Amygdala (tissue), 56 donors: ENCODE measurements at places on chromosomes 7 and 10.

GRCh38 chr7:151524331-151524730, 4.6 kb upstream of the RHEB start:
- no peak for DNase-seq

DNA sequence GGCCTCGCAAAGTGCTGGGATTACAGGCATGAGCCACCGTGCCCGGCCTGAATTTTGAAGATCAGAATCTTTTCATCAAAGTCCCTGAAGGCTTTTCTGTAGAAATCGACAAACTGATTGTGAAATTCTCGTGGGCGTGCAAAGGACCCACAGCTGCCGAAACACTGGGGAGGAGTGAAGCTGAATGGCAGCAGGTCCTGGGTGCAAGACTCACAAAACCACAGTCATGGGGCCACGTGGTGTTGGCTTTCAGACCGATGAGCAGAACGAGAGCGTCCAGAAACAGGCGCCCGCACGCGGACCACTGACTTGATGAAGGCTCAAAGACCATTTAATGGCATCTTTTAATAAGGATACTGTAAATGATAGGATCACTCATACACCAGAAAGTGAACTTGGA, 24.7 kb upstream of the PRKAR1B start:
- no peak for DNase-seq

DNA sequence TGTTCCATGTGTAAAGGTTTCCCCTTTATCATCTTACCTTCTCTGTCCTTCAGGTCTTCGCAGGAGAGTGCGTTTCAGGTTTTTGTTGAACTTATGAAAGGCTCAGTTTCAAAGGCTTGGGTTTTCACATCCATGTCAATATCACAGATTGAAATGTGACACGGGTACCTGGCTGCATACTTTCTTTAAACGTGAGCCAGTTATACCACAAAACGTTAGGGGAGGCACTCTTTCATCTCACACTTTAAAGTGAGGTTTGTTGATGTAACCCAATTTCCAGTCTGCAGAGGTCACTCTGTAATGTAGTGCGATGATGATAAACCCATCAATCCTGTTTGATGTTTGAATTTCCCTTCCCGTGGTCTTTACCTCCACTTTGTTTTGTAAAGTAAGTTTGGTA, 506.9 kb downstream of the SUGCT start:
- no peak for DNase-seq

- no peak for DNase-seq
These were observed 29.2 kb downstream of the ELMO1 start for GRCh38 chr7:37419496-37419895.

GRCh38 chr7:36636126-36636525, 88.2 kb downstream of the AOAH start:
- DNase-seq = no peak

DNA sequence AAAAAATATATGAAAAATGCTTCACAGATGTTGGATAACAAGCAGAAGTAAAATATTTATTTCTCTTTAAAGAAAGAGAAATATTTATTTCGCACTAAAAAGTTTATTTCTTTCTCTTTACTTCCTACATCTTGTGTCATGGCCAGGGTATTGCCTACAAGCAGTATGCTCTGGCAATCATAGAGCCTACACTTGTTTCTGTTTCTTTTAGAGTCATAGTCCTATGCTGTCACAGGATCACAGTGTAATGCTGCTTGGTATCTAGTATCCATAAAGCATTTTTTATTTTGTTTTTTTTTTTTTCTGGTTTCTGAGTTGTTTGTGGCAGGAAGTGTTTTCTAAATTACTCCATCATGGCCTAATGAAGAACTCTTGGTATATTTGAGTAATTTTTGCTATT, 116.0 kb downstream of the ATRNL1 start:
- no peak for DNase-seq

DNA sequence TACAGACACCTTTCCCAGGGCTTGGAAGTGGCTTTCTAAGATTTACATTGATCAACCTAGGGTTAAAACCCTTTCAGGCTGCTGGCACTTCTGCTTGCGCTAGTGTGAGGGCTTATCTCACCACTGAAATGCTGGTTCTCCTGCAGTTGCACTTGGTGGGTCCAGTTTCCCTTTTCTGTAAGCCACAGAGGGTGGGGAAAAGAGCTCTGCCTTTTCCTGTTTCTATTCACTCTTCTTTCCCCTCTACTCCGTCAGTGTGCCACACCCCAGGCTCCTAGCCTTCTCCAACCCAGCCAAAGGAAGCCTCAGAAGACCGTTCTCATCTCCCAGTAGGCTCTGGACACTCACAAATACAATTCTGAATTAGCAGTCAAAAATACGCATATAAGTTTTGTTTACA, 19.0 kb upstream of the CAPZA2 start:
- DNase-seq = no peak

DNA sequence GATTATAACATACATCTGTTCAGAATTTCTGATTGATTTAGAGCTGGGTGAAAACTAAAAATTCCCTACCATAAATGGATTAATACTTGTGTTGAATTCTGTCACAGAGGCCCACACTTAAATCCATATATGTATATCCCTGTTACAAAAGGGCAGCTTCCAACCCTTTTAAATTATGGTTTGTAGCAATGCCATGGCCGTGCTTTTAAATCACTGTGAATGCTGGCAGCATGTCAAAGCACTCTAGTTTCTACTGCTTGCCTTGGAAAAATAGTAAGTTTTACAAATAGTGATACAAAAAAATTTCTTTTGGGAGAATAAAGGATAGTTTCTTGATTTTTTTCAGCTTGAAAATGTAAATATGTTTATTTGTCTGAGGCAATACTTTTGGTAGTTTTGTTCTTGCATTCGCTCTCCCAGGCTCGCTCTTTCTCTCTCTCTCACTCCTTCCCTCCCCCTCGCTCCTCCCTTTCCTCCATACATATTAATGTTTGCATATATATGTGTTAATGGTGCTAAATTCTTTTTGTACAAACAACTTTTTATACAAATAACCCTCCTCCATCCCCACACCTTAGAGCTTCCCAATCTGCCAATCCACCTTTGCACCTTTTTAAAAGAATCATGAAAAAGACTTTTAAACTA, 29.8 kb downstream of the TES start:
- no peak for DNase-seq

DNA sequence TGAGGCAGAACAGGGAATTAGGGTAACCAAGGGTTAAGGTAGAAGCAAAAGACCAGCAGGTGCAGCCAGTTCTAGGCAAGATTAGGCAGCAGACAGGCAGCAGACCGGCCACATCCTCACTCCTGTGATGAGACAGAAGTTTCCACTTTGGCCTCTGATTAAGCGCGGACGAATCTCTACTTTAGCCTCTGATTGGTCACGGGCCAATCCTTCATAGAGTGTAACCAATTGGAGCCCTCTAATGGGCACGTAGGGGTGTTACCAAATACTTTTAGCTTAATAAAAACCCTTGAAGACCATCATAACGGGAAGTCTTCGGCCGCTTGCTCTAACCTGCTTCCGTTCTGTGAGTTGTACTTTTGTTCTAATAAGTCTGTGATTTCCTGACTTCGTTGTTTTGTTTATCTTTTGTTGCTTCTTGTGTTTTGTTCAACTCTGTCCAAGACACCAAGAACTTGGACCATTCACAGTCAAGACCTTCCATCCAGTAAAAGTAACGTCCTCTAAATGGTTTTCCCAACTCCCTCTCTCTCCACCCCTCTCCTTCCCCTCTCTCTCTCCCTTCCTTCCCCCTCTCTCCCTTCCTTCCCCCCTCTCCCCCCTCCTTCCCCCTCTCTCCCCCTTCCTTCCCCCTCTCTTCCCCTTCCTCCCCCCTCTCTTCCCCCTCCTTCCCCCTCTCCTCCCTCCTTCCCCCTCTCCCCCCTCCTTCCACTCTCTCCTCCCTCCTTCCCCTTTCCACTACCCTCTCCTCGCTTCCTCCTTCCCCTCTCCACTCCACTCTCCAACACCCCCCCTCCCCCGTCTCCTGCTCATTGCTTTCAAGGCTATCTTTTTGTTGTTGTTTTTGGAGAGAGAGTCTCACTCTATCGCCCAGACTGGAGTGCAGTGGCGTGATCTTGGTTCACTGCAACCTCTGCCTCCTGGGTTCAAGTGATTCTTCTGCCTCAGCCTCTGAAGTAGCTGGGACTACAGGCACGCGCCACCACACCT, 13.2 kb upstream of the MALSU1 start:
- DNase-seq = no peak

DNA sequence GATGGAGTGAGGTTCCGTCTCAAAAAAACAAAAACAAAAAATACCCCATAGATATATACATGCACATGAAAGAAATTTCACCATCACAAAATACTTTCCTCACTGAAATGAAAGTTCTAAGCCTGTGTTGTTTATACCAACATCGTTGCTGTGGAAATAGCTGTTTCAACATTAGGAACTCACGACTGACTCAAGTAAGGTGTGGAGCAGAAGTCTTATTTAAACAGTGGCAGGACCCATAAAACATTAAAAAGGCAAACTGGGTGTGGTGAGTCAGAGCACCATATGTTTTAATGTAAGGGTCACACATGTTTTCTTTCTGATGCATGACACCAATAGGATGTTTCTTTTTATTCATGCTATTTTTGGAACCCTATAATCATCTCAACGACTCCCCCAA, 48.3 kb downstream of the BAIAP2L1 start:
- no peak for DNase-seq

DNA sequence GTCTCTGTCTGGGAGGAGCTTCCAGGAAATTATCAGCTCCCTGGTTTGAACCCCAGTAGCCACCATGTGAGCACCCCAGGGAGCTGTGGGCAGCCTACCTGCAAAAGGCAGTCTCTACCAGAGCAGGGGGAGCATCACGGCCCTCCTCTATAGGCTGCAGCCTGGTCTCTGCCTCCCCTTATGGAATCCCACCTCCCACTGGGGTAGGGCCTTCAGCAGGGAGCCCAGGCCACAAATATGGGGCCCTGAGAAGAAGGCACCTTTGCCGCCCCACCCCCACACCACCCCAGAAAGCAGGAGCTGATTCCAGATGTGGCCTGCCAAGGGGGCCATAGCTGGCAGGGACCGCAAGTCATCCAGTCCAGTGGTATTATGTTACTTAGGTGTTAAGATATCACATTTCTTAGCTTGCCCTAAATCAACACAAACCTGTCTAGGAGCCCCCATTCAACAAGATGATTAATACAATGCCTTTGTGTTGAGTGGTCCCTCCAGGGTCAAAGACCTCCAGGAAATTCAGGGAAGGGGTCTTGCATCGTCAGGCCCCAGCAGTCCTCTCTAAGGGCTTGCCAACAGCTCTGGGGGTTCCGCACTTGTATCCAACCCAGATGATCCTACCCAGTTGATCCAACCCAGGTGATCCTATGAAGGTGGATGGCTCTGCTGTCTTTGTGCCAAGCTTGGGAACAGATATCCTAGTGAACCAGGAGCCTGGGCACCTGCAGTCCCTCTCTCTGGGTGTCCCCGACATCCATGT, 114.9 kb downstream of the OAT start:
- DNase-seq = no peak

DNA sequence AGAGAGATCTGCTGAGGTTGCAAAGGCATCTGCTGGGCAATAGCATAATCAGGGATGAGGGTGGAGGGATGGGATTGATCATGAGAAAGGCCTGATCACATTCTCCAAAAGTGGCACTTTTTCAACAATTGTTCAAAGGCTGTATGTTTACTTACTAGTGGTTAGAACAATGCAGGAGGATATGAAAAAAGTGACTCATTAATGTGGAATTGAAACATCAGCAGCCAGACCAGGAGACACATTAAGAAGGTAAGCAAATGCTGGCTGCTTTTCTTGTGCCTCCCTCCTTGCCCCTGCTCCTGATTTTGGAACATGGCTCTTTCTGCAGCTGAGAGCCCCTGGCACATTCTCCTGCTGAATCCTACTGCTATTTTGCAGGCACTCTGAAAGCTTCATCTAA, 63.5 kb downstream of the FAM204A start:
- DNase-seq = no peak

- no peak for DNase-seq
These were observed 207.3 kb downstream of the CXCL12 start for GRCh38 chr10:44177610-44178009.

- no peak for DNase-seq
These were observed 100.6 kb upstream of the PDE1C start for GRCh38 chr7:32170838-32171237.

GRCh38 chr7:42035210-42035609, 201.8 kb downstream of the GLI3 start:
- DNase-seq = no peak

GRCh38 chr7:112006071-112006470, 200.1 kb downstream of the DOCK4 start:
- DNase-seq = no peak

DNA sequence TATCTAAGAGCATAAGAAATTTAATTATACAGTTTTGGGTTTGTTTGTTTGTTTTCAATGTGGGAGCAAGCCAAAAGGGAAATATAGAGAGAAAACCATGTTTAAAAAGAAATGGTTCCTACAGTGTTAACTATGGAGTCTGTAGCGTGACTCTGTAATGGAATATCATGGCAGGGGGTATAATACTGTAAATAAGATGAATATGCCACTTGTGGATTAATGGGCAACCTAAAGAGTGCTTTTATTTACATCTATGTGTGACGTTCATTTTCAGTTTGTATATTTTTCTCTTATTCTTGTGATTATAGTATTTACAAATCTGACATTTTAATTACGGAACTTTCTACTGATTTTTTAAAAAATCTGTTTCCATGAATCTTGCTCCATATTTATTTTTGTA, 95.9 kb downstream of the POLL start:
- no peak for DNase-seq

DNA sequence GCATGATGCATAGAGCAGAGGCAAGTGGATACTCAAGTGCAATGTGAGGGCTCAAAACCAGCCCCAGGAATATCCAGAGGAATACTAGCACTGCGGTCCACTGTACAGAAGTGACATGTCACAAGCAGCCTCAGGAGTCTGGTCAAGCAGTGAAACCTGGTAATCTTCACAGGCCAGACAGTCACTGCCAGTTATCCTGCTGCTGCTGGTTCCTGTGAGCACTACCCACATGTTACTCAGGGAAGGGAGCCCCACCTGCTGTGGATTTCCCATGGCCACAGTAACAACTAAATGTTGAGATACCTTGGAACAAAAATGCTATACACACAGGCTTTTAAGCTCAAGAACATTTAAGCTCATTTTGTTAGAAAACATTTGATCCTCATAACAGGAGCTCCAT, 103.0 kb downstream of the RNF133 start:
- no peak for DNase-seq

DNA sequence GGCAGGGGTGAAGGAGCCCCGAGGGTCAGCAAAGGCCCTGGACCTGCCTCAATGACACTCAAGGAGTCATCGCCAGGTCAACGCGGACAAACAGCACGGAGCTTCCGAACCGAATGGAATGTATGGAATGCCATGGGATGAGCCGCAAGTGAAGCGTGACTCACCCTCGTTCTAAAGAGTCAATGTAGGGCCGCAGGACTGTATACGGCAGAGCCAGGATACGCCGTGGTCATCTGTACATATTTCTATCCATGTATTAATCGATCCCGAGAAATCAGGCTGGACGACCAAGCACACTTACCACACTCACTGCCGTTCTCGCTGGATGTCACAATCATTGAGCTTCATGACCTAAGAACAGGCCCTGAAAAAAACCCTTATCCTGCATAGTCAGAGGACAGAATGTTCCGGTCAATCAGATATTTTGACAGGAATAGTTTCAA, 4.3 kb downstream of the SNX8 start:
- DNase-seq = no peak

GRCh38 chr7:138981332-138982203, at the start of gene KIAA1549:
Gene KIAA1549 (minus strand): TSS chr7:138981389. CDS start chr7:138981269, 120 bp downstream.
- peak; percentile 20 for DNase-seq

GRCh38 chr10:76429368-76430060, 998.1 kb downstream of the LRMDA start:
- no peak for DNase-seq
